ENCODE measurements at places on chromosomes 3 and 15.

- DNase-seq: no peak
Observed at GRCh38 chr15:71781179-71781964, 29.0 kb upstream of the NR2E3 start.

- DNase-seq: no peak
Observed at GRCh38 chr3:166484470-166484869, 647.2 kb upstream of the BCHE start.

DNA sequence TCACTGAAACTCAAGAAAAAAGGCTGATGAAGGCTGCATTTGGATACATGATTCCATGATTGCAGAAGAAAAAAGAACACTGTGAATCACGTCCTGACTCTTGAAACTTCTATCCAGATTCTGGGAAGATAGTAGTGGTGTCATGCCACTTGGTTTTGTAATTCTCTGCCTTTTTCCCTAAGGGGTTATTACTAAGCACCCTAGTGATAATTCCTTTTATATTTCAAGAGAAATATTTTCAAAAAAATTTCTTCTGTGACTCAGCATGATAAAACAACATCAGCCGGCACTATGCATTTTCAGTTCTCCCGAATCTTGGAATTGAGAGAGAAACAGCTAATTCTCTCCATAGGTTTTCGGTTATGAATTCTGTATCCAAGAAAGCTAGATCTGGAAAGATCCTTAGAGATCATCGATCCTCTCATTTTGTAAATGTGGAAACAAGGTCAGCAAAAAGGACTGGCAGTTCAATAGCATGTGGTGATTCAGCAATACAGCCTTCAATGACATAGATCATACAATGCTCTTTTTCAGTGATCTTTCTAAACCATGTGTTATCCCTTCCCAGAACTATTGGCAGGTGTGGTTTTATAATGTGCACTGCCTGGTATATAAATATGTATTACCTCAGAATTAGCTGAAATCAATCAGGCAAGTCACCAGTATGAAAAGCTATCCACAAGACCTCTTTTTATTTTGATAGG is 42.6 kb upstream of the TP63 start:
- DNase-seq: no peak

DNA sequence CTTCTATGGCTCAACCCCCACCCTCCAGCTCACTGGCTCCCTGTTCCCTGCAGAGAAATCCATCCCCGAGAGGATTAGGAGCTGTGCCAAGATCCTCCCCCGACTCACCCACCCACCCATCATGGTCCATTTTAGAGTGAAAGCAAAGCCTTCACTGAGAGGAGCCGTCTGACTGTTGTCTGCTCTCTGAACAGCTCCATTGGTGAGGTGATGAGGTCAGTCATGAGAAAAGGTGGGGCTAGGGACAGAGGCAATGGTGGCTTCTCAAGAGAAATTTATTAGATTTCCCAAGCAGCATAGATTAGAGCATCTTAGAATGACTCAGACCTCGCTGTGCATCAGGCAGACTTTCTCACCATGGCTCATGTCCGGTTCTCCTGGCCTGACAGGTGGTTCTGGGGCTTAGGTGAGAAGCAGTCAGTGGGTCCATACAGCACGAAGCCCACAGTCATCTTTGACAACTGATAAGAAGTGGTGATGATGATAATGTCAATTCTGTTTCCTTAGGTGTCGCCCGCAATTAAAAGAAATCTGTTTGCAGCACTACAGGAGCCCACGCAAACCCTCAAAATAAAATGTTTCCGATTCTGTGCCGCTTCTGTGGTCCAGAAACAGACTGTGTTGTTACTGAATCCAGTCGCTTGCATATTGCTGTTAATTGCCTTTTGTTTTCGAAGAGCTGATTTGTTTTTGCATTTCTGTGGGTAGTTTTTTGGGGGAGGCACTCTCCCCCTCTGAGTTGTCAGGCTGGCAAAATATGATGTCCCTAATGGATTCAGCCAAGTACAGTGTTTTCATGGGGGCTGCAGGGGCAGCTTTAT is 24.8 kb upstream of the RHO start:
- DNase-seq: no peak

DNA sequence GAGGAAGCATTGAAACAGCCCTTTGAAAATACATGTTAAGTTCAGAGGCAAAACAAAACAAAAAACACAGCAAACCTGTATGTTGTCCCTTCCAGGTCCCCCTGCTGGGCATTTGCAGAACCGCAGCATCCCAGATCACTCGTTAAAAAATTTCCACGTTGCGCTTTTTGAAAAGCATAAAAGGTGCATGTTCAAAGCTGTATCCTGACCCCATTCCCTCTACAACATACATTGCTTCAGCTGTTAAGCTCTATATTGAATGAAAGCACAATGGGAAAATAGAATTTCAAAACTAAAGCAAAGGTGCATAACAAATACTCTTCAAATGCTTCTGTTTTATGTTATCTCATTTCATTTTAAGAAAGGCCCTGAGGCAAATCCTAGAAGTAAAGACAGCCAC is 328.3 kb downstream of the THSD4 start:
- peak; percentile 23 for DNase-seq

- DNase-seq: no peak
Observed at GRCh38 chr3:128782282-128783146, 56.5 kb downstream of the RAB7A start.

- DNase-seq: no peak
Observed at GRCh38 chr3:71551311-71551919, 32.1 kb downstream of the FOXP1 start.

DNA sequence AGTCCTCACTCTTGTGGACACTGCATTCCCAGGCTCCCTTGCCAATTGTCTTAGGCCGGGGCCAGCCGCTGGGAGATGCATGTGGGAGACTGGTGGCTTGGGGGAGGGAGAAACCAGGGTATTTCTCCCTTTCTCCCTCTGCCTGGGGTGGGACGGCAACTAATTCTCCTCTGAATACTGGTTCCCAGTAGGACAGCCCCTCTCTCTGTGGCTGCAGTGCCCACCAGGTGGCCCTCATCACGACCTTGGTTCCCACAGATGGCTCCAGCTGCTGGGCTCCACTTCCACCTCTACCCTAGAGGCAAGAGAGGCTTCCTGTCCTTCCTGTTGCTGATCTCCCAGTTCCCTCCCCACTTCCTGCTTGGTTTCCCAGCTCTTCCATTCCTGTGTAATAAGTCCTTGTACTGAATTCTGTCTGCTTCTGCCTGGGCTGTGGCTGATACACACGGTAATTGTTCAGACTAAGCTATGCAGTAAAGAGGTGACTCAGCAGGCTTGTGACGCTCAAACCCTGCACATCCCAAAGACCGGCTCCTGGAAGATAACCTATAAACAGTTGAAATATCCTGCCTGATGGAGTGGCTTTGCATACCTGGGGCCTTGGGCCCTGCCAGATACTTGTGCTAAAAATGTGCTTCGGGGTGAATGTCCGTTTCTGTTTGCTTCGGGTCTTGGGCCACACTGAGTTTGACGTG is 20.4 kb upstream of the COPG1 start:
- DNase-seq: no peak

GRCh38 chr3:18051306-18051705 is 308.9 kb upstream of the TBC1D5 start:
- DNase-seq: no peak

GRCh38 chr3:71991681-71992080 is 206.7 kb upstream of the PROK2 start:
- DNase-seq: no peak

GRCh38 chr3:114608293-114608692 is 314.5 kb downstream of the TIGIT start:
- no peak for DNase-seq

DNA sequence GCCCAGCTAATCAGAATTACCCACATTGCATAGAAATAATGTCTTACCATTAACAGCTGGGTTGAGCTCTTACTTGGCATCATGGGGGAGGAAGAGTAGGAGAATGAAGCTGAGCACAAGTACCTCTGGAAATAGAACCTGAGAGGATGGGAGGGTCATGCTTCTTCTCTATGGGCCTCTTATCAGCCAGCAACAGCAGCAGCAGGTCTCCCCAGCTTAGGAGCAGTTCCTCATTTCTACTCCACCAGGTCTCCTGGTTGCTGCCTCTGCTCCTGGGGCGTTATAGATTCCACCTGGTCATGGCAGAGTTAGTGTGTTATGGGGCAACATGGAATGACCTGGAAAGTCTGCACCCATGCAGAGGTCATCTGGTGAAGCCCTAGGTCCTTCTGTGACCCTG is 3.4 kb downstream of the FSD2 start:
- DNase-seq: no peak

DNA sequence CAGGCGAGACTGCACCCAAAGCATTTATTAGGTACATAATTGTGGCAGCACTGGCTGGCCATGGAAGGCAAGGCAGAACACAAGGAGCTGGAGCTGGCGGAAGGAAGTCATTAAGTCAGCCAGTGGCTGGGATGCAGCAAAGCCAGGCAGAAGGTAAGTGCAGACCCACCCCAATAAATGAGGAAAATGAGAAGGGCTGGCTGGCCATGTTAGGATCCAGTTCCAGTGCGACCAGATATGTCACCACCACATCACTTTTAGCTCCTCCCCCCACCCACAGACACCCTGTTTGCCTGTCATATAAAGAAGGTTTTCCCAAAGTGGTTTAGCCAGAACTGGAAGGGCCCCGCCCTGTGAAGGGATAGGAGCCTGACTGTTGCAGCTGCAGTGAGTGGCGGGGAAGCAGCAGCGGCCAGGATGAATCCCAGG is at the start of gene FURIN:
TSS of gene FURIN (plus strand) at position 328 of the 429 bp plus-strand sequence. CDS start 7,153 bp downstream, outside the sequence.
- DNase-seq: no peak

DNA sequence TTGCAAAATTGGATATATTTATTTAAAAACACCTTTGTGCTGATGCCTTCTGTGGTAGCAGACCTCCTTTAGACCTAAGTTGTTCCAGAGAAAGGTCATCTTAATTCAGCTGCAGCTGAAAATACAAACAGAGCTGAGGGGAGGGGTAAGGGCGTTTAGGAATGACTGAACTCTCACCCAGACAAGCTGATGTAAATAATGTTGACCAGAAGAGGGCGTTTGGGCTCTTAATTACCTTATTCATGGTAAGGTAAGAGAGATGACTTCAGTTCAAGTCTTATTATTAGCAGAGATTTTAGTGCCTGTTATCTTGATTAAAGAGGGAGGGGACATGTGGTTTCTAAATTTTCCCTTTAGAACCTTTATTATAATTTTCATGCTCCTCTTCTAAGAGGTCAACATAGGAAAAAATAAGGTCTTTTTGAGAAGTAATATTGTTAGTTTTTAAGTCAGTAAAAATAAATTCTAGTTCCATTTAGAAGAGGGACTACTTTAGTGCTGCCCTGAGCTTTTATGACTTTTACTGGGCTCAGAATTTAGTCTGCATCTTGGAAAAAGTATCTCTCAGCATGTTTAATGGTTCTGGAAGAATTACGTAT is 46.3 kb downstream of the GPR171 start:
- DNase-seq: peak; percentile 35

- DNase-seq: no peak
Observed at GRCh38 chr3:41120460-41120859, 78.8 kb upstream of the CTNNB1 start.

- peak; percentile 20 for DNase-seq
Observed at GRCh38 chr15:98177966-98178592, 217.6 kb downstream of the ARRDC4 start.

GRCh38 chr3:56076746-56077145 is 391.5 kb downstream of the ERC2 start:
- no peak for DNase-seq

- DNase-seq: no peak
Observed at GRCh38 chr3:54954022-54954421, 26.2 kb upstream of the LRTM1 start.

DNA sequence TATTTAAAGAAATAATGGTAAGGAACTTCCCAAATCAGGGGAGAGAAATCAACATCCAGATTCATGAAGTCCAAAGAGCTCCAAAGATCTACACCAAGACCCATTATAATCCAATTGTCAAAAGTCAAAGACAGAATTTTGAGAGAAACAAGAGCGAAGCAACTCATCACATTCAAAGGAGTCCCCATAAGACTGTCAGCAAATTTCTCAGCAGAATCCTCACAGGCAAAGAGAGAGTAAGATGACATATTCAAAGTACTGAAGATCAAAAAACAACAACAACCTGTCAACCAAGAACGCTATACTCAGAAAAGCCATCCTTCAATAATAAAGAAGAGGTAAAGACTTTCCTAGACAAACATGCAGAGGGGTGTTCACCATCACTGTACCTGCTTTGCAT is 342.1 kb downstream of the TIGIT start:
- no peak for DNase-seq

GRCh38 chr3:107718547-107718946 is 195.8 kb downstream of the BBX start:
- DNase-seq: no peak

- DNase-seq: no peak
Observed at GRCh38 chr3:125958511-125959316, 10.3 kb upstream of the ROPN1B start.

GRCh38 chr15:45802140-45802539 is 167.3 kb downstream of the SQOR start:
- DNase-seq: no peak

- DNase-seq: no peak
Observed at GRCh38 chr3:183359036-183359435, 69.4 kb downstream of the MCF2L2 start.

DNA sequence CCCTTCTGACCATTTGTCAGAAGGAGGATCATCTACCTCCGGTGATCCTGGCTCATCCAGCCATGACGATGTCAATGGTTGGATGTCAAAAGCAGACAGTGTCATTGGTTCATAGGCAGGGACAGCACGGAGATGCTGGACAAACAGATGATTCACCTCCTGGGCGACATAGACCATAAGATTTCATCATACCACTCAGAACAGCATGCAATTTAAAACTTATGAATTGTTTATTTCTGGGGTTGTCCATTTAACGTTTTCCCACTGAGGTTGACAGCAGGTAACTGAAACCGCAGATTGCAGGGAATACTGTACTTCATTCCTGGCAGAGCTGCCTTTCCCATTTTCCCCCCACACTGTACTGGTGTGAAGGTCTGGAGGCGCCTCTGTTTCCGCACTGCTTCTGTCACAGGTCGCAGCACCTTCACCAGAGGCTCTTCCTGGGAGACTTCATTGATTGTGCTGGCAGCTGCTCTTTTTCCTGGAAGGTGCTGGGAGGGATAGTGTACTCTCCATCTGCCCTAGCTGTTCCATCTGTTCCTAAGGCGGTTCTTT is 32.5 kb upstream of the TMOD3 start:
- no peak for DNase-seq

DNA sequence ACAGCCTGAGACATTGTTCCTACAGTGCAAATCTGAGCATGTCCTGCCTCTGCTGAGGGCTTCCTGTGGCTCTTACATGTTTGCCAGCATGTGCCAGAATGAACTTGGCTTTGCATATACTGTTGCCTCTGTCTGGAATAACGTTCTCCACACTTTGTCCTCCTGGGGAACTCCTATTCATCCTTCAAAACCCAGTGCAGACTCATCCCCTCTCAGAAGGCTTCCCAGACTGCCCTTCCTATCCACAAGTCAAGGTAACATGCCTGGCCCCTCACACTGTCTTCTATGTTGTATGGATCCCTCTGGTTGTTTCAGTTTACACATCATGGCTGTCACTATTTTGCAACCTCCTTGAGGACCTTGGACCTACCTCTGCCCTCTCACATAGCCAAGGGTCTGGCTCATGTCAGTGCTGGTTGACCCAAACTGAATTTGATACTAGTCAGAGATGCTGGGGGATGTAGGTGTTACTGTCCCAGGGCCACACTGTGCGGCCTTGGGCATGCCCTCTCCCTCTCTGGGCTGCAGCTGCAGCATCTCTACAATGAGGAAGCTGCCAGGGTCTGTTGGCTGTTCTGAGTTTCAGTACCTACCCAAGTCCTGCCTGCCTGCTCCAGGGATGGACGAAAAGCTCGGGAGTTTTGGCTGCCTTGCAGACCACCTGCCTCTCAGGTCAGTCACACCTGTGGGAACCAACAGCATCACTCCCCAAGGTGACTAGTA is 29.0 kb upstream of the TSPAN3 start:
- DNase-seq: no peak

GRCh38 chr3:124845406-124845805 is 41.8 kb downstream of the ITGB5 start:
- DNase-seq: no peak
